ENCODE measurements at places on chromosomes 3 and 15.

- no peak for DNase-seq
Observed at GRCh38 chr15:45439521-45440260, 61.3 kb upstream of the GATM start.

DNA sequence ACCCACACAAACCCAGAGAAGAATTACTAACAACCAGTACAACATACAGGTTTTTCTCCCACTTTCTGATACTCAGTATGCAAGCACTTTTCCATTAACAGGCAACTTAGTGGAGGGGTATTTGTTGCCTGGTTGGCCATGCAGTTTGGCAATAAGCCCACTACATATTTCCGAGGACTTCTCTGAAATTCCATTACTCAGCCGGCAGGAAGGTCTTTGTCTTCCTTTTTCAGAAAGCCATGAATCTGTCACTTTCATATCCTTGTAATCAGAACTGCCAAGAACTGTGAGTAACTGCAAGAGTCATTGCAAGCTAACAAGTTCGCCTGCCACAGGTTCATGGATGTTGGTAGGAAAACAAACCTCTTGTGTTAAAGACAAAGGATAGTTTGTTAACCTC lies 422.3 kb upstream of the ROBO1 start:
- no peak for DNase-seq

DNA sequence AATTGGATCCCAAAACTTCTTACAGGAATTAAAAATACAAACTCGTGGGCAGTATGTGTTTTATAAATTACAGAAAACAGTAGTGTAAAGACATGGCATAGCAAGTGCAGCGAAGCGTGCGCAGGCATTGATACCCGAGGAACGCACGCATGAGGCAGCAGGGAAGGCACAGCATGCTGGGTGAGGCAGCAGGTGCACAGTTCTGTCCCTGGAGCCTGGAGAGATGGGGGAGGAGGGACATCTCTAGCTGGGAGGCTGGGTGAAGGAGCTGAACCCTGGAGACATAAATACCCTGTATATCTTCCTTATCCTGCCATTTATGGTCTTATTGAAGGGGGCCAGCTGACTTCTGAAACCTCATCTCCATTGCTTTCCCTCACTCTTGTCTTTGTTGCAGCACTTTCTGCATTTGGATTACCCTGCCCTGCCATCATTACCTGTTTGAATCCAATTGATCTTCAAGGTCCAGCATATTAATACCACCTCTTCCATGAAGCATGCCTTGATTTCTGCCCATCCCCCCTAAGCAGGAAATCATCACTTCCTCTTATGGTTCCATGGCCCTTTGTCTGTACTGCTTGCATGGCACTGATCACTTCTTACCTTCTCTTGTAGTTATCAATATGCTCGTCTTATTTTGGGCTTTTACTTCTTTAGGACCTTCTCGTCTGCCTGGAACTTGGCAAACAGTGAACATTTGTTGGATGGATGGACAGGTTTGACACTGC lies 20.5 kb downstream of the LPP start:
- DNase-seq: no peak

- DNase-seq: no peak
Observed at GRCh38 chr3:35936571-35936970, 297.2 kb downstream of the ARPP21 start.

GRCh38 chr3:9216736-9217135 lies 32.7 kb downstream of the SRGAP3 start:
- no peak for DNase-seq

- DNase-seq: no peak
Observed at GRCh38 chr3:153919773-153920172, 201.4 kb upstream of the ARHGEF26 start.

DNA sequence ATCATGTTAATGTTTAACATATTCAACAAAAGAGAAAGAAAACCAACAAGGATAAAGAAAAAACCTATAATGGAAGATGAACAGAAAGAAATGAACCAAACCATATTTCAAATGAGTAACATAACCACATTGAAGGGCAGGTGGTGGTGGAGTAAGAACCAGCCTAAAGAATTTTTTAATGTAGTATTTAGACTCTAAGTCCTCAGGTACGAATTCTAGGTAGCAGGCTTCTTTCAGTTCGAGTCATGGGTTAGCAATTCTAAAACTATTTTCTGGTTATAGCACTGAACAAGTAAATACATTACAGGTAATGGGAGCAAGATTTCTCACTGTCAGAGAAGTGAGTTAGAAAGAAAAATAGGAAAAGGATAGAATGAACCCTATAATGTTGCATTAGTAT lies 24.4 kb downstream of the DCBLD2 start:
- no peak for DNase-seq

DNA sequence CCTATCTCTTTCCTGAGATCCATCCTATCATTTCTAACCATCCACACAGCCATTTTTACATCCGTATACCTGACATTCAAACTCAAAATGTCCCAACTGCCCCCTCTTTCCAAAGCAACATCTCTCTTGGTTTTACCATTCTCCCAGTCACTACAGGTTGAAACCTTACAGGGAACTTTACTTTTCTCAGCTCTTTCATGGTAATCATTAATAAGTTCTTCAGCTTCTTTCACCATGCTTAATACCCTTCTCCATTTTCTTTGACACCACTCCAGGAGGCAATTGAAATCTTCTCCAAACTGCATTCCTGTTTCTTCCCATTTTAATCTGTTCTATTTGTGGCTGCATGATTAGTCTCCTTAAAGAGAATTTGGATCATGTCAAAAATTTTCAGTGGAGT lies 352.5 kb downstream of the GAP43 start:
- DNase-seq: no peak

DNA sequence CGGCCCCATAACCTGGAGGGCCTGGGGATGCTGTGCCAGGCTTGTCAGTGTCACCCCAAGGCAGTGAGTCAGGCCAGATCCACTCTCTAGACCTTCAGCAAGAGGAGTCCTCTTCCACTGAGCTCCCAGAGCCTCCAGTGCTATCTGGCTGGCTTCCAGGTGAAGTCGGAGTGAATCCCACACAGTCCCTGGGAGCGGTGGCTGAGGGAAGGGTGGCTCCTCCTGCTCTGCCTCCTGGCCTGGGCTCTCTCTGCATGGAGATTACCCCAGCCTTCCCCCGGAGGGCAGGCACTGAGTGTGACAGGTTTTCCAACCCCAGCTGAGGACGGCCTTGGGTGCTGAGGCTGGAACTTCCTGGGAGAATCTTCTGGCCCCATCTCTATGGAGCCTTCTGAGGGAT lies 82.7 kb downstream of the EPHB1 start:
- DNase-seq: no peak

- DNase-seq: peak; percentile 56
Observed at GRCh38 chr3:115146032-115146417, 1.1 kb downstream of the ZBTB20 start.

DNA sequence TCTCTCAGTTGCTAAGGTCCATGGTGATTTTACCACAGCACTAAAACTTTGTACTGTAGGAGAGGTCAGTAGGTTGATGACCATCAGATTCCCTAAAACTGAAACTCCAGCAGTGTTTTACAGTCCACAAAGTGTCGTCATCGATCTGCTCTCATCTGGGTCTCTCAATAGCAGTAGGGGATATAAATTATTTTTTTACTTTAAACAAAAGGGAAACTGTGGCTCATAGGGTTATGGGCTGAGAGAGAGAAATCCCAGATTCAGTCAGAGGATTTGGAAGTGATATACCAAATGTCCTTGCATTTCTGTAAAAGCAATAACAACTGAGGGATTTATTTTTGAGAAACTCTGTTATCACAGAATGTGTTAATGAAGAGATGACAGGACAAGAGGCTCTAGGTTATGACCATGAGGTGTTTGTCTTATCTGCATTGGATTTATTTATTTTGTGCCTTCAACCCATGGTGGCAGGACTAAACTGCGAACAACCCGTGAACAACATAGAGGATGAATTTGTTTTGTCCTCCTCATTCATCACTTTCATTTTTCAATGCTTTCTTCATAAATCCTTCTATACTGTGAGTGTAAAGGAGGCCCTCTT lies 869.7 kb downstream of the OTOL1 start:
- no peak for DNase-seq

GRCh38 chr3:197309528-197310361 lies 11.3 kb upstream of the DLG1 start:
- DNase-seq: no peak

GRCh38 chr3:72821161-72821781 lies 27.0 kb downstream of the SHQ1 start:
- no peak for DNase-seq

GRCh38 chr3:195044411-195044810 lies 226.5 kb downstream of the XXYLT1 start:
- DNase-seq: peak; percentile 58

- no peak for DNase-seq
Observed at GRCh38 chr3:186909078-186909853, 21.1 kb upstream of the ST6GAL1 start.

DNA sequence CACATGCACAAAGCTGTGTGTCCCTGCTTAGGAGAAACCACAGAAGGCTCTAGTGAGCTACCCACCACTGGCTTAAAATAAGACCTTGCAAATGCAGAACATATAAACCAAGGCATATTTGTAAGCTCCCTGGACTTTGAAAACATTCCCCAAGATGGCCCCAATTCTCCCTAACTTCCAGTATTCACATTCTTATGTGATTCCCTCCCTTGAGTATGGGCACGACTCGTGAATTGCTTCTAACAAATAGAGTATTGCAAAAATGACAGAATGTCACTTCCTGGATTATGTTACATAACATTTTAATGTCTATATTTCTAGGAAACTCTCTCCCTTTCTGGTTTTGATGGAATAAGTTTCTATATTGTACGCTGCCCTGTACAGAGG lies 131.8 kb upstream of the MCTP2 start:
- DNase-seq: no peak

DNA sequence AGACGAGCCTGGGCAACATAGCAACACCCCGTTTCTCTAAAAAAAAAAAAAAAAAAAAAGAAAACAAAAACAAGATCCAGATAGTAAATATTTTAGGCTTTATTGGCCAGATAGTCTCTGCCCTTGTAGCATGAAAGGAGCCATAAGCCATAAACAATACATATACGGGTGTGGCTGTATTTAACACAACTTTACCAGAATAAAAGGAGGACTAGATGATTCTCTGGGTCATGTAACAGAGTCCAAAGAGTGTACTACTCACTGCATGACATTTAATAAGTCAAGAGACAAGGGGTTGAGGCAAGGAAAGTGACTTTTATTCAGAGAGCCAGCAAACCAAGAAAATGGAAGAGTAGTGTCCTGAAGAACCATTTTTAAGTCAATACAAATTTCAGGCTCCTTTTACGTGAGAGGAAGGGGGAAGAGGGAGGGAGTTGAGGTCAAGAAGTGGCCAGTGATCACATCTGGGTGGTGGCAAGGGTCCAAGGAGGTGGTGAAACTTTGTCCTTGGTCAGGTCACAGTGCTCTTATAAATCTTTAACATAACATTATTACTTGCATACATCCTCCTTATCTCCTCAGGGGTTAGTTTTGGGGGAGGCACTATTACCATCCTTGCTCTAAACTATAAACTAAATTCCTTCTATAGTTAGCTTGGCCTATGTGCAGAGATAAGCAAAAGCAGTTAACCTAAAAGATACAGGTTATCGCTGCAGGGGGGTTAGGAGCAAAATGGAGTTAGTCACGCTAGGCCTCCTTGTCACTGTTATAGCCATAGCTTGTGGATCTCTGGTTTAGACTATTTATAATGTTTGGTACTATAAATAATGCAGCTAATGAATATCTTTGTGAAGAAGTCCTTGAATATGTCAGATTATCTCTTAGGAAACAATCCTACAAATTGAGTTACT lies 46.1 kb downstream of the METTL6 start:
- DNase-seq: no peak

- peak; percentile 74 for DNase-seq
Observed at GRCh38 chr3:194572143-194572789, 61.0 kb downstream of the TMEM44 start.

- DNase-seq: no peak
Observed at GRCh38 chr3:468172-468571, 271.6 kb downstream of the CHL1 start.

DNA sequence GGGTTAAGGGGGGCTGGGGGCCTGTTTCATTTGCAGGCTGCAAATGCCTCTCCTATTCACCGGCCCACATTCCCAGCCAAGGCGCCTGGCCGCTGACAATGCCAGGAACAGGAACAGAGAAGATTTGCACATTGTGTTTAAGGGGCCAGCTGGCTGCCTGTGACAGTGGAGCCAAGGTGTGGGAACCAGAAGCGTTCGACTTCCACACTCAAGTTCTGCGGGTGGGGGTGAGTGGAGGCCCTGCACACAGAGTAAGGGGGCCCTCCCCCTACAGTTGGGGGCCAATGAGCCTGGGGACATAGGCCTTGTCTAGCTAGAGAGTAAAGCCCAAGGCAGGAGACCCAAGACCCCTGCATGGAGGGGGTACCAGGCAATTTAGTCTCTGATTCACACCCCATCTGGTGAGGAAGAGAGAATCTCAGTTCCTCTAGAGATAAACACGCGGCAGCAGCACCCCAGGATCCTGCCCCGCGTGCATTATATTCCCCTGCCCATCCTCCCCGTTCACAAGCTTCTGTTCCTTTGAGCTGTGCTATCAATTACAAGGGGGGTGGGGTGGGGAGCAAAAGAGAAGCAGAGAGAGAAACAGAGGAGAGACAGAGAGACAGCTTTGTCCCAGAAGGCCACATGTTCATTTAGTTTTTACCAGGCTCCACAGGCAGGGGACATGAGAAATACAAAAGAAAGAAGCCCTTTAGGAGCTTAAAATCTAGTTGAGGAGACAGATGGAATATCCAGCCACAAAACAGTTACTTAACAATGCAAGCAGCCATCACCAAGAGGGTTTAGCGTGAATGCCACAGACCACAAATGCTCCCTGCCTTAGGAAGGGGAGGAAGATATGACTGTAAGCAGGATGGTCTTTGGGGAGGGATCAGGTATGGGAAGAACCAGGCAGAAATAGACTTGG lies 9.2 kb downstream of the IGDCC3 start:
- peak; percentile 43 for DNase-seq

- DNase-seq: no peak
Observed at GRCh38 chr3:184821034-184821433, 9.1 kb downstream of the VPS8 start.

DNA sequence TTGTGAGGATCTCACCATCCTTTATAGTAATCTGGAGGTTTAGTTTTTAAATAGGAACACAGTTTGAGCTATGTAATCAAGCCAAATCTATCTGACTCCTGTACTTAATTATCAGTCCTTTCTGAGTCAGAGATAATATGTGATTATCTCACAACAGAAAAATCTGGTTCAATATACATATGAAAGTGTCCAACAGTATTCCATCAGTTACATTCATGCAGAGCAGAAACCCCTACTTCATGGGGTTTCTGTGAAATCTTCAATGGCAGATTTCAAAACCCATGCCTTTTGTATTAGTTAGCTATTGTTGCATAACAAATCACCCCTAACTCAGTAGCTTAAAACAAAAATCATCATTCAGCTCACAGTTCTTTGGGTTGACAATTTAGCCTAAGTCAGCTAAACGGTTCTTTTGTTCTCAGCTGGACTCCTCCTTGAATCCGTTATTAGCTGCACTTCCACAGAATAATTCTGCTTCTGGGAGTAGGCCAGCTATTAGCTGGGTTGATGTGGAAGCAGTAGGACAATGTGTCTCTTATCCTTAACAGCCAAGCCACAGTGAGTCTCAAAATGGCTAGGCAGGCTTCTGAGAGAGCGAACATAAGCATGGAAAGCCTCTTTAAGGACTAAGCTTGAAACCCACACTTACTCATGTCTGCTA lies 42.9 kb upstream of the ARPP21 start:
- no peak for DNase-seq

Data from upper lobe of right lung (tissue), 1 donor.